ENCODE measurements at places on chromosomes 11 and 22.

GRCh38 chr11:93659841-93660240 lies 1.6 kb upstream of the CEP295 start:
- DNase-seq: no peak

- no peak for DNase-seq
Observed at GRCh38 chr11:122681070-122681469, 25.5 kb downstream of the UBASH3B start.

- no peak for DNase-seq
Observed at GRCh38 chr22:21916309-21916918, 36.2 kb downstream of the PPM1F start.

- DNase-seq: no peak
Observed at GRCh38 chr11:34380696-34381095, 22.9 kb upstream of the ABTB2 start.
